GOT3 (cell line): ENCODE measurements at places on chromosomes 2 and 18.

DNA sequence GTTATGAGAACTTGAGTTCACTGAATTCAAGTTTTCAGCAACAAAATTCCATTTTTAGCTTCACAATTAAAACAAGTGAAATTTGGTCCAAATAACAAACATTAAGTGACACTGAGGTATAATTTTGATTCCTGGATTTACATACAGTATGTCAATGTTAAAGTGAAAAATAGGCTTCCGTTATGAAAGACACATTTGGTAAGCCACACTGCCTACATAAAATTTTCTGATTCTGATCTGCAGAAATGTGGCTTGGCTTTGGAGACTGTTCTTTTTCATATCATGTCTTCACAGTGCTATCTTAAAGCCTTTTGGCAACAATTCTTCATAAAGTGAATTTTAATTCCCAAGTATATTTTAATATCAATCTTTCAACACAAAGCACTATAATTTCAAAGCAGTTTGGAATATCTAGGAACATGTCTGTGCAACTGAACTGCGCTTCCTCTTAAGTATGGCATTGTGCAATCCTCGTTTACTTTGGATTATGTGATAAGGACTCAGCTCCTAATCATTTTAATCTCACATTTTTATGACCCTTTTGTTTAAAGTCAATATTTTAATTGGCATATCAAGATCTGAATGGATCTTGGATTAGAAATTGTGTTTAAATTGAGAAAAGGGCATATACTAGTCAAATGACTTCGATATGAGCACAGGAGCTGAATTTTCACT lies 60.0 kb downstream of the RBMS1 start:
- DNase-seq, result no peak

DNA sequence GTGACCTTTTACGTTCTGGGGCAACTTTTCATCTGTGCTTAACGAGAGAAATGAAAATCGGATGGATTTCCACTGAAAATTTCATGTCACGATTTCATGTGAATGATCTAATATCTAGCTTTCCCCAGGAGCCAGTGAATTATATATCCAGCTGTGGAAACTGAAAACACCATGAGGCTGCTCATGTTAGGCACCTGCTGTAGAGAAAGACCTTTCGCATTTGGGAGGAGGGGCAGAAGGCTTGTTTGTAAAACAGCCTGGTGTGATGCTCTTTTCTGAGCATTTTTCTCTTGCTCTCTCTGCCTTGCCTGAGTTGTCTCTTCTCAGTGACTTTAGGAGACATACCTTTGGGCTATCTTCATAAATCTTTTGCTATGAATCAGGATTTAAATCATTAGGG lies 84.6 kb upstream of the CYP1B1 start:
- no peak for DNase-seq

DNA sequence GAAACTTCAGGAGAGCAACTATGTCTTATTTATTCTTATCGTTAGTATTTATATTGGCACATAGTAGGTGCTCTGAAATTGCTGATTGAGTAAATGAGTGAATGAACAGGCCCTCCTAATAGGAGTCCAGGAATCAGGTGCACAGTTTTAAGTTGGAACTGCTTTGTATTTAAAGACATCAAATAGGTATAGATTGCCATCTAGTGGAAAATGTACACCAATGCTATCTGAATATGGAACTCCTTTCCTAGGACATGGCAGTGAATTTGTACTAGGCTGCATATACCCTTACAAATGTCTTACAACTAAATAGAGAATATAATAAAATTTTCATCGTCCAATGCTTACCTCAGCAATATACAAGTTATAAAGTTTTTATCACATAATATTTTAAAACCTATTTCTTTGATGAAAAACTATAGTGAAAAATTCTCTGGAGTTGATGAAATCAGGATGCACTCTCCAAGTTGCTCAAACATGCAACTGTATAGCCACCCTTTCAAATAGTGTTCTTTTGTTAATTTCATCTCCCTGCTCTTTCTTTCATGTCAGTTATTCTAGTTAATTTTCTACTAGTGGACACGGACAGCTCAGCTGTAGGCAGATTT lies 318.9 kb upstream of the SYT4 start:
- no peak for DNase-seq

DNA sequence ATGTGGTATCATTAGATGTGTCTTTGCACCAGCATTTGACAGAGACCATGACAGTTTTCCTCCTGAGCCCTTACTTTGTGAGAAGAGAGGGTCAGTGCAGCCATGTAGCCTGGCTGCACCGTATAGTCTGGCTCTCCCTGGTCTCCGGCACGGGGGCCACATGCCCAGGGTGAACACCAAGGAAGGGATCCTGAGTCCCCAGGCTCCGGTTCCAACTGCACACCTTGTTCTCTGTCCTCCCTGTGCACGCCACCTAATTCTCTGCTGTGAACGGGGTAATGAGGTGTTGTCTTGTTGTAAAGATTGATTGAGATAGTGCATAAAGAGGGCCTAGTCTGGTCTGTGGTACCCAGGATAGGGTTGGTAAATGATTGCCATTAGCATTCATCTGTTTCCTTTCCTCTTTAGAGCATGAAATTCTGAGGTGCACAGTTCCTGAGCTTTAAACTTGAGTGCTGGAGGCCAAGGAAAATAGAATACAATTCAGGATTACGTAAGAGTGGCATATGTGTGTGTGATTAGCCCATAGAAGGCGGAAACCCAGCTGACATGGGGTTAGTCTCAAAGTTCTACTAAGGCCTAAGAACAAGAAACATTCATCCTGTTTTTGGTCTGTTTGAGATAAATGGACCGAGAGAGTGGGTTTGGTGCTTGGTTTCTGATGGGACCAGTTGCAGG lies 55.5 kb downstream of the NCK2 start:
- DNase-seq, result no peak

DNA sequence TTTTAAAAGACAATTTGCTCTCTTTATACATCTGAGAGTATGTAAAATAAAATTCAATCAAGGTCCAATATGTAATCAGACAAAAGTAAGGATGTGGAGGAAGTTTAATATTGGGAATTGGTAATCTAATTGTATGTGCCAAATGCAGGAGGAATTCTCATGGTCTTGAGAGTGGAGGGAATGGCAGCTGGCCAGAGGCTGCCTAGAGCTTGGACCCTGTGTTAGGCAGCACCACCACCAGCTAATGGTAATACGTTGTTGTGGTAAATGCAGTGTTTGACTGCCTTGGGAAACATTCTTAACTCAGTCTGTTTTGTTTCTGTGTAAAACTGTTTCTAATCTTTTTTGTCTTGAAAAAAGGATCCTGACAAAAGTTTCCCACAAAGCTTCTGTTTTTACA lies 30.0 kb downstream of the GALNT1 start:
- no peak for DNase-seq

DNA sequence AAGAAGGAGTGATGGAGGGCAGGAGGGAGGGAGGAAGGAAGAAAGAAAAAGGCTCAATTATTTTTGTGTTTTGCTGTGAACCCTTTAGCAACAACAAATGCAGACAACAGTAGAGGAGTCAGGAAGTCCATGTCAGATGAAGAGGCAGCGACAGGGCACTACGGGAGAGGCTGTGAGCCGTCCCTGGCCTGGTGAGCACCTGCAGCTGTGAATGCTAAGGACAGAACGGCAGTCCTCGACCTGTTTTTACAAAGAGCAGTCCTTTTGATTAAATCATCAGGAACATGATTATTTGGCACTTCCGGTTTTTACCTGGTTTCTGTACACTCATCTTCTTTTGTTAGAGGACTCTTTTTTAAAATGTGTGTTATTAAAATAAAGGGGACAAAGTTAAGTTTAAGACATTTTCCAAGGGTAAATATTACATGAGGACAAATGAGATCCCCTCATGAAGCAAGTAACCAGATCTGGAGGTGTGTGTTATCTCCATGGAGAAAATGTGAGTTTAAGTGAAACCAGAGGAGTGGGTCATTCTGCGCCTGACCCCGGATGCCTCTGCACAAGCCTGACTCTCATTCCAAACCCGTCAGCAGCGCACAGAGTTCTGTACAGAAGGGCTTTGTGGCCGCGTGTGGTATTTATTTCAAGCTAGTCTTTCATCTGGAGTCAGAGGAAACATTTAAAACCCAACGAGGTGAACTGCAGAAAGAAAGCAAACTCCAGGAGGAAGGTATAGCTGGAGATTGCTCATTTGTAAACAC lies 492.5 kb downstream of the SOX11 start:
- DNase-seq, result no peak

GRCh38 chr18:79123948-79124347 lies 54.8 kb downstream of the ATP9B start:
- DNase-seq, result no peak

DNA sequence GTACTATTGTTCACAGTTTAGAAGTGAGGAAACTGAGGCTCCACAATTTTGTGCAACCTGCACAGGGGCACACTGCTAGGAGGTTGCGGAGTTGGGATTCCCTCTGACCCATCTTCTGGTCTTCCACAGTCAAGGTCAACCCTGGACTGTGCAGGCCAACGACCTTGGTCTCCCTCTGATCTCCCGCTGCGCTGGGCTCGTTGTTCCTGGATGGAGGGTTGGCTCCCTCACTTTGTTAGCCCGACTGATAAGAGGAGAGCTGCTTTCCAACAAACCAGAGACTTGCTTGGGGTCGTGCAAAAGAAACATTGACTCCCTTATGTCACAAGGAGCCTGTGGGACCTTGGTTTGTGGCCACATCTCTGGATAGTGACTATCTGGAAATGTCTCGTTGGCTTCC lies 187.6 kb downstream of the MYCN start:
- DNase-seq, result no peak

DNA sequence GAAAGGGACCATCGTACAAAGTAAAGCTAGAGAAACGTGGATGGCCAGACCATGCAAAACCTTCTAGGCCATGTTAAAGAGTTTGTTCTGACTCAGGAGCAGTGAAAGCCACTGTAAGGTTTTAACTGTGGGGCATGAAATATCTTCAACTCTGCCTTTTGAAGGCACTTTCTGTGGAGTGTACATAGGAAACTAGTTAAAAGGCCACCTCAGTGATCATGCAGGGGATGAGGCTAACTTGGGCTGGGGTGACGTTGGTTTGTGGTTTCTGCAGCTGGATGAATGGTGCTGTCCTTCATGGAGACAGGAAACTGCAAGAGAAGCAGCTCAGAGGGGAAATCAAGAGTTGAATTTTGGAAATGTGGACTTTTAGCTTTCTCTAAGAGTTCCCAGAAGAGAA lies 190.7 kb downstream of the CDCA7 start:
- no peak for DNase-seq
